Trophoblast cell (in vitro differentiated cells and primary cell): ENCODE measurements at places on chromosomes 7 and 10.

DNA sequence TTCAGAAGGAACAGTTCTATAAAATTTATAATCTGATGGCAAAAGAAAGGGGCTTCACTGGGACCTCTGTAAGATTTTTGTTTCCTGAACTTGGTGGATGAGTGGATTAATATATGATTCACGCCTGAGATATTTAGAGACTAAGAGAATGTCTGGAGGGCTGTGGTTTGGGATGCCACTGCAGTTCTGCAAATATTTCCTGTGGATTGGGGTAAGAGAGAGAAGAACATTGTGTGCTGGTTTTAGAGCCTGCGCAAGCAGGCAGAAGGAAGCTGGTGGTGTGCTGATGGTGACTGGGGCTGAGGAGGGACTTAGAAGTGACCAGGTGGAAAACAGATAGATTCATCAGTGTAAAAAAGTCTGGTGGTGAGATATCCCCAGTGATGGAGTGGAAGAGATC lies 87.0 kb downstream of the SUGCT start:
- peak; percentile 60 for DNase-seq

DNA sequence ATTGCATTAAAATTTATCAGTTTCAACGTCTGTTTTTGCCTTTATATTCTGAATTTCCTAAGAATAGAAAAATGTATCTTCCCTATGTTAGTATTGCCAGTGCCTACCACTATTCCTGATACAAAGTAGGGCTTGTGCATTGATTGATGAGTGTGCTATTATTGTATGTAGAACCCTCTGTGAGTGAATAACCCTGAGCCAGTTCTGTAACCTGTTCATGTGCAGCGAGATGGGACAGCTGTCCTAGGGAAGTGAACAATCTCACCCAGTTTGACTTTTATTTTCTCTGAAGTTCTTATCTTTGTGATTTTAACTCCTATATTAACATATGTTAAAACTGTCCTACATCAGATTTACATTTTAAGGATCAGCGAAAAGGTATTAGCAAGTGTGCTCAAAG lies 178.4 kb upstream of the ADO start:
- DNase-seq = no peak

DNA sequence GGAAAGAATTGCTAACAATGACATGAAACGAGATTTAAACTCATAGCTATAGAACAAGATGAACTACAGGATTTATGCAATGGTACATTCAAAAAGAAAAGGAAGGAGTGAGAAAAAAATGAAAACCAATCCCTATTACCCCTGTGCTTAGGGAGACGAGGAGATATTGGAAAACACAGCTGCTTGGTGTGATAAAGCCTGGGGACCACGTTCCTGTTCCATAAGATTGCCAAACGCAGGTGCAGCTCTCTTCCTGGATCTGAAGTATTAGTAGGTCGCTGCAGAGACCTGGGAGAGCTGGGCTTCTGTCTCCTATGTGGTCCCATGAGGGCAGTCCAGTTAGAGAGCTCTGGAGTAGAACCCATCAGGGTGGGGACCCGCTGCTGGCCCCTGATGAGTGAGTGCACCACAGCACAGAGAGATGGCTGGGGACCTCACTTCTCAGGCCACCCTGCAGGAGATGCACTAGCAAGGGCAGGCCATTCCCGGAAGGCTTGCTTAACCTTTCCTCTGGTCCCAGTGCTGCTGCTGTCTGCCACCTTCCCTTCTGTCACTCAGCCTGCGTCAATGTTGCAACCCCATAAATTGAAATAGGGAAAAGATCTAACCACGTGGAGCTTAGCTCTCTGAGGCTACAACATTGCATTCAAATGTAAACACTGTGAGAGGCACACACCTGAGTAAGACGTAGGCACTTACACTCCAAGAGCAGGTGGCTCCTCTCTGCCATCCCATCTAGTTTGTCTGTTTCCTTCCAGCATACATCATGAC lies 57.9 kb downstream of the MTPN start:
- DNase-seq = no peak

DNA sequence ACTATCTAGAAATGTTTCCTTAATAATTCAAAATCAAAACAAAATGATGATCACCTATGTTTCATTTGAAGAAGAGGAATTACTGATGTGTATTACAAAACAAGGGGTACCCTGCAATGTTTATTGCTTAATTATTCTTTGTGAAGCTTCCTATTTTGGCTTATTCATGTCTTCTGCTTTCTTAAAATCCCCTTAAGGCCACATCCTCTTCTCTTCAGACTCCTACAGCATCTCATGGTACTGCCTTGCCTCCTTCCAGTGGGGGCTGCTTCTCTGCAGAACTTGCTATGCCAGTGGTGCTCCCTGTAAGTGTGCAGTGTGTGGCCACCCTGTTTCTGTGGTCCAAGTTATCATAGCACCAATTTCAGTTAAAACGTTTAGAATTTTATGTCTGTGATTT lies 35.0 kb downstream of the CCDC146 start:
- DNase-seq = no peak

- peak; percentile 45 for DNase-seq
These were observed 189.8 kb upstream of the IMMP2L start for GRCh38 chr7:111752022-111752582.

GRCh38 chr10:32207544-32207943 lies 139.4 kb downstream of the EPC1 start:
- DNase-seq = peak; percentile 75

GRCh38 chr10:110113670-110114337 lies 93.6 kb upstream of the MXI1 start:
- DNase-seq = peak; percentile 29

- no peak for DNase-seq
These were observed 12.5 kb downstream of the LIPA start for GRCh38 chr10:89238956-89239644.

GRCh38 chr7:150406567-150407421 lies 27.7 kb downstream of the ZNF775 start:
- DNase-seq = no peak

- DNase-seq = no peak
These were observed 19.0 kb upstream of the HSPB1 start for GRCh38 chr7:76283254-76284159.

DNA sequence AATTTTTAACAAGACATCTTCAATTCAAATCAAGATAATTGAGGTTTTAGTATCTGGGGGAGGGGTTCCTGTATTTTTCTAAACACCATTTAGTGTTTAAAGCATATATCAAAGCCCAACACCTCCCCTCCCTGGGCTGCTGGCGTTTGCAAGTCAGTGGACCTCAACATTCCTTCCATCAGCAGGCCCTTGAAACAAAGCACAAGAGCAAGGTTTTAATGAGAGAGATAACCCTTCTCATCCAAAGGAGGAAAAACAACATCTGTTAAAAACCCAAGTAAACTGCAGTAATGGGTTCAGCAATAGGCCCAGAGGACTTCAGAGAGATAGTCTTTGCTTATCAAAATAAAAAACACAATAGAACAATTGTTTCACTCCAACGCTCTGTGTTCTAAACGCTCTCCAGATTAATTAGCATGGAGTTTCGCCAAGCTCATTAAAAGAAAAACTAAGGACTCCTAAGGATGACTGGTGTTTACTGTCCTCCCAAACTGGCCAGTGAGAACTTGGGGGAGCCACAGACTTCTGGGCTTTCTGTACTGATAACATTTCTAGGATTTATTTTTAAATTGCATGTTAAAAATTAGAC lies 2.5 kb downstream of the JCAD start:
- DNase-seq = no peak

- DNase-seq = no peak
These were observed 130.4 kb downstream of the PTPN20 start for GRCh38 chr10:47041396-47042198.

DNA sequence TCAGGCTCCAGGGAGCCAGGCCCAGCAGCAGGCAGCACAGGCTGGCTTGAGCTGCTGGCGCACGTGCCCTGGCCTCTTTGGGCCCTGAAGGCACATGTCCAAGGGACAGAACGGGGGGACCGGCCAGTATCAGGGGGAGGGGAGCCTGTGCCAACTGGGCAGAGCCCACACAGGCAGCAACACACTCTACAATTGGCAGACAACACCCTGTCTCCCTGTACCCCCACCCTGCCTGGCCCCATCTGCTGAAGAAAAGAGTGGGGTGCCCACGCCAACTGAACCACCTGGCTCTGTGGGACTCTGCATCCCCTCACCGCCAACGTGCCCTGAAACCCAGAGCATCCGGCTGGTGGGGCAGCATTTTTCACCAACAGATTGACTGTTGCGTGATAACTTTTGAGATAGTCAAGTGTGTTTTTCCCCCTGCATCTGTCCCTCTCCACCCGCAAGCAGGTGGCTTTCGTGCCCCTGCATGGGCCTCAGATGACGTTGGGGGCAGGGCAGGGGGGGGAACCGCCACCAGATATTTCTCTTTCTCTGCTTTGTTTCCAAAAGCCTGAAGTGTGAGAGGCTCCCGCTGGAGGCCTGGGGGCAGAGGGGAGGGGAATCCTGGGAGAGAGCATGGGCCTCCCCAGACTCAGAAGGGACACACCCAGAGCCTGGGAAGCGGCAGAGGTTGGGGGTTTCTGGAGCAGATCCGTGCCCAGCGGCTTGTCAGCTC lies 21.8 kb downstream of the SLIT1 start:
- no peak for DNase-seq

DNA sequence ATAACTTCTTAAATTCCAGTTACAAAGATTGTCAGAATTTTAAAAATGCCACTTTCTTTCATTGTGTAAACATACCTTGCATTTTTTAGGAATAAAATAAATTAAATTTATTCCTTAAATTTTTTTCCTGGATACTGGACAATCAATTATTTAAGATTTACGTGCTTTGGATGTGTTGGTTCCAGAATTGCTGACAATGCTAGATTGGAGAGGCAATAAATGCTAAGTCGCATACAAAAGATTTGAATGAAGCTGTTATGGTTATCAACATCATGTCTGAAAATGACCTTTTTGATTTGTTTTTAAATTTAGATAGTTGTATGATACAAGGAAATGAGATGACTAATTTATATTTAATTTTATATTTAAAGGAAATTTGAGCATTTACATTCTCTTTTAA lies 89.2 kb upstream of the SEMA3A start:
- DNase-seq = no peak

DNA sequence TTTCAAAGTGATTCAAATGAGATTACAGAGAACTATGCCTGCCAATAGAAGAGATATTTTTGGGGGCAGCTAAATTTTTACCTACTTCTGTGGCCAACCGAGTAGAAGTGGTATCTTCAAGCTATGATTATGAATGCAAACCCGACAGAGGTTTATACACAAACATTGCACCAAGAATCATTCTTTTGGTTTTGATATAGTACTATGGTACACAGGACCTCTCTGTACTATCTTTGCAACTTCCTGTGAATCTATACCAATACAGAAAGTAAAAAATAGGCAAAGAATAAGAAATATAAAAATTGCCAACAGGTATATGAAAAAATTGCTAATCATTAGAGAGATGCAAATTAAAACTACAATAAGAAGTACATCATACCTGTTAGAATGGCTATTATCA lies 103.2 kb upstream of the VIPR2 start:
- no peak for DNase-seq

- peak; percentile 19 for DNase-seq
These were observed 217.5 kb downstream of the SFMBT2 start for GRCh38 chr10:7193369-7193768.

- no peak for DNase-seq
These were observed 172.9 kb downstream of the TMEM26 start for GRCh38 chr10:61280303-61280702.

DNA sequence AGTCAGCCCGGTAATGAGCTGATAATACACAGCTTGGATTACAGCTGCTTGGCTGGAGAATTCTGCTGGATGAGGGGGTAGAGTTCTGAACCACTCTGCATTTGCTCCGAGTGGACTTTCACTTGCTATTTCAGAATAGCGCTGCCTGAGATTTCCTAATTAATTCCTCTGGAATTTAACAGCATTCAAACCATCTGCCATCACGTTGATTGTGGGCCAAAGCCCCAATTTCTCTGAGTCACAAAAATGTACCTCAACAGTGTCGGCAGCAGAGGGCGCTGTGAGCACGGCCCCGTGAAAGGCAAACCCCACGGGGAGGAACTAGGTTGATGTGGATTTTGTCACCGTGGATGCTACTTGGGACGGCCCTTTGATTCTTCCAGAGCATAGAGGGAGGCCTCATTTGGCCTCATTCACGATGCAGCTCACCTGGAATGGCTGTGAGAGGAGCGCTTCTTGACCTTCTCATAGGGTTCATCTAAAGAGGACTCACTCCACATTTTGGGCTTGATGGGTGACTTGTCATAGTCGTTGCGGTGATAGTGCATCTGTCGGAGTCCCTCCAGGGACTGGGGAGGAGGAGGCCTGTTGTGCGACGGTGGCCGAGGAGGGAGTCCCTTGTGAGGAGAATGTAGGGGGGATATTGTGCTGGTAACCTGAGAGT lies 73.3 kb downstream of the PRPF18 start:
- DNase-seq = peak; percentile 22

DNA sequence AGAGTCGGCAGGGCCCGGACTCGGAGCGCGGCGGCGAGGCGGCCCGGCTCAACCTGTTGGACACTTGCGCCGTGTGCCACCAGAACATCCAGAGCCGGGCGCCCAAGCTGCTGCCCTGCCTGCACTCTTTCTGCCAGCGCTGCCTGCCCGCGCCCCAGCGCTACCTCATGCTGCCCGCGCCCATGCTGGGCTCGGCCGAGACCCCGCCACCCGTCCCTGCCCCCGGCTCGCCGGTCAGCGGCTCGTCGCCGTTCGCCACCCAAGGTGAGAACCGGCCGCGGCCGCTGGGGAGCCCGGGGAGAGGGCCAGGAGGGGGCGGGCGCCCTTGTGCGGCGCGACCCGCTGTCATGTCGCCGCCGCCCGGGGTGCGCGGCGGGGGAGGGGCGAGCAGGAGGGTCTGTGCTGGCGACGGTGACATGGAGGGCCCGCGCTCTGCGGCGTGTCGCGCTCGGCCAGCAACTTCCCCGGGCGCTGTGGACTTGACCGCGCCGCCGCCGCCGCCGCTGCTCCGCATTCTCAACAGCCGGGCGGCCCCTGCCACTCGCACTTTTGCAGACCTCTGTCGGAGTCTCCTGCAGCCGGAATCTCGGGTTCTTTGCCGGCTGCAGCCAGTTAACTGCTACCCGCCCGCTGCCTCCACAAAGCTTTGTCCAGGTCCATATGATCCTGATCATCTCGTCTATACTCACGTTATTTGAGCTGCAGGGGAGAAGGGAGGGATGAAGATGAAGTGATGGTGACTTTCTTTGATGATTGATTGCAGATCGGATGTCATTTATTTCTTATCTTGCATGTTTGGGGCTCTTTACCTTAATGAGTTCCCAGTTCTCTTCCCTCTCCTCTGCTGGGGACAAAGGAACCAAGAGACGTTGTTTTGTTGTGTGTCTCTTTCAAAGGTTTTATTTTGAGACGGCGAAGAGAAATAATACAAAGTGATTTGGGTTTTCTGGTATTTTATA lies 869 bp downstream of the TRIM24 start:
- peak; percentile 67 for DNase-seq

DNA sequence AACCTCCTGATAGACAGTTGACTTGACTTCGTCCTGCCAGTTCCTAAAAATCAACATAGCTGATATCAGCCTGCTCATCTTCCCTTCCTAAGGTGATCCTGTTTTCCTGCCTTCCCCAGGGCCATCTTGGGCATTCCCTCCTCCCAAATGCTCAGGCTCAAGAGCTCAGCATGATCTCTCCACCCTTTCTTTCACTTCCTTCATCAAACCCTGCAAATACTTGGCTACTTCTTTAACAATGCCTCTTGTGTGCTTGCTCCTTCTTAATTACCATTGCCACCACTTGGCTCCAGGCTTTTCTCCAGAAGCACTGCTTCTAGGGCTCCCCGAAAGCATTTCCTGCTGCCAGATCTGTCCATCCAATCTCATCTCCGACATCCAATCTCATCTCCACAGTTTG lies 7.3 kb downstream of the FSCN3 start:
- no peak for DNase-seq

- DNase-seq = no peak
These were observed 292.4 kb upstream of the SMIM30 start for GRCh38 chr7:113410796-113411195.

- no peak for DNase-seq
These were observed 156.1 kb upstream of the PLXNA4 start for GRCh38 chr7:132732321-132732865.
